ENCODE measurements at places on chromosomes 3 and 15.

DNA sequence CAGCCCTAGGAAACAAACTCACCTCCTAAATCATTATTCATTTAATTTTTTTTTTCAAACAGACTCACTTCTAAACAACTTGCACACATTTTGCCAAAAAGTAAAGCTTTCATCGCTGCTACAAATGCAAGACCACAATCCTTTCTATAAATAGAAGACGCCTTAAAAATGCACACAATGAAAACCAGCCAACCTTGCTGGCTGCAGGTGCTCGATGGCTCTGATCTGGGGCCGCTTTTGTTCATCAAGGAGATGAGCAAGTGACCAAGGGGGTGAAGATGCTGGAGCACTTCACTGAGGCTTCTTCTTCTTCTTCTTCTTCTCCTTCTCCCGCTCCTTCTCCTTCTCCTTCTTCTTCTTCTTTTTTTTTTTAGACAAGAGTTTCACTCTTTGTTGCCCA is 12.7 kb upstream of the SLC6A6 start:
- no peak for DNase-seq

DNA sequence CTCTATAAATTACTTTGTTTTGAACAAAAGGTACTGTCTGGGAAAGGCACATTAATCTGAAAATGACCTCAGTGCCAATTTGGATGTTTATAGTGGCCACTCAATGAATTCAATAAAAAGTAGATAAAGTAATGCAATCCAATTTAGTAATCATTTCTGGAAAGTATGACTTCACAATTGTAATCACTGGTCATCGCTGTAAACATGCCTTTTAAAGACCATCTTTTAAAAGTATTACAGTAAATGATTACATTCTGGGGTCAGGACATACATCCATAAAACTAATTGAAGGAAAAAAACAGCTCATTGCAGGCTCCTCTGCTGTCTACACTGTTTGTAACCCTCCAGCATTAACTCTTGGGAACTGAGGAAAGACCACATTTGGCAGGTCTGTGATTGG is 43.2 kb downstream of the HRH1 start:
- no peak for DNase-seq

DNA sequence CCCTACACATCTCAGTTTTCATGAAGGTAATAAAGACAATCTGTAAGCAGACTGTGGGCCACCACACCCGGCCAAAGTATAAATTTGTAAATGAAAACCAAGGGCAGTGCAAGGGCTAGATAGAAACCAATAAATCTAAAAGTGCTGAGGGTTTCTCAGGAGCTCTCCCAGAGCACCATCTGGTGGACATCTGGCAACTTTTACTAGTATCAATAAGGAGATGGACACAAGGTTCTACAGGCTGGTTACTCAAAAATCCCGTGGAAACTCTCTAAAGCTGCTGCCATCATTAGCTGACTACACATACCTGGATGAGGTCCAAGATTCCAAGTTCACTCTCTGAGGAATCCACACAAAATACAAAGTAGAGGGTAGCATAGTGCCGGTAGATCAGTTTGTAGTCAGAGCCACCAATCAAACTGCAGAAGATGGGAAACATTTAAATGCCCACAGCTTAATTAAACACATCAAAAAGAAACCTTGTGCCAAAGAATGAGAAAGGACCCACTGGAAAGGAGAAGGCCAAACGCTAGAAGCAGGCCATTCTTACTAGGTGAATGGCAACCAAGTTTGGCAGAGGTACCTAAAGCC is 5.5 kb downstream of the AP3S2 start:
- no peak for DNase-seq

DNA sequence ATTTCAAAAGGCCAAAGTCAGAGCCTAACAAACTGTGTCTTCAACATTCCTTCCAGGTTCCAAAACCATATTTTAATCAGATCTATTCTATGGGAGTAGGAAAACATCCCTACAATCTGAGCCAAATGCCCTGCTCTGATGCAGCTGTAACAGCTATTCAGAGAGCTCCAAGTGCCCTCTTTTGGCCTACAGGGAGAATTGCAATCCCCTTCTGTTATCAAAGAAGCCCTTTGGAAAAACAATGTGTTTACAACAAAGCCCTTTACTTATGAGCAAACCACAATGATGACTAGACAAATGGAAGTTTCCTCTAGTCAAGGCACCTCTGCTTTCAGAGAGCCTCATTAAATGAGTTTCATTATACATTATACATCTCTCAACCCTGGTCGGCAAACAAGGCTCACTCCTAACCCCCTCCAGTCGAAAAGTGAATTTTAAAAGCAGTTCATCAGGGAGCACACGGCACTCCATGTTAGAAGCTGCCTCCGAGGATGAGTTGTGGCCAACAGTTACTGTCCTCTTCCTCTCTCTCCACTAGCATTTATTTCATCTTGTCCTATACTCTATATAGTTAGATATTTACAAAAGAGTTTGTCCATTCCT is 42.6 kb upstream of the TMCO5A start:
- DNase-seq, result no peak

DNA sequence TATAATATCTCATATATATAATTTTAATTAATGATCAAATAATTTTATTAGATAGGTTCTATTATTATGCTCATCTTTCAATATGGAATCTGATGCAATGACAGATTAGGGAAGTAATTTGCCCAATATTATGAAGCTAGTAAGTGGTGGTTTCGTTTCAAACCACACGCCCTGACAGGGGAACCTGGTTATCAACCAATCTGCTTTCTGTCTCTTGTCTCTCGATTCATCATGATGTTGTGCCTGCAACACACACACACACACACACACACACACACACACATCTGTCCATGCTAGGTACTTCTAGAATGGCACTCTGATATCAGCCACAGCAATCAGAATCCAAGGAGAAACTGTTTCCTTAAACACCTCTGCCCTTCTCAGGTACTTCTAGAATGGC is 128.4 kb downstream of the ZBBX start:
- no peak for DNase-seq

GRCh38 chr3:194344012-194344411 is 7.1 kb downstream of the CPN2 start:
- DNase-seq, result peak; percentile 82

DNA sequence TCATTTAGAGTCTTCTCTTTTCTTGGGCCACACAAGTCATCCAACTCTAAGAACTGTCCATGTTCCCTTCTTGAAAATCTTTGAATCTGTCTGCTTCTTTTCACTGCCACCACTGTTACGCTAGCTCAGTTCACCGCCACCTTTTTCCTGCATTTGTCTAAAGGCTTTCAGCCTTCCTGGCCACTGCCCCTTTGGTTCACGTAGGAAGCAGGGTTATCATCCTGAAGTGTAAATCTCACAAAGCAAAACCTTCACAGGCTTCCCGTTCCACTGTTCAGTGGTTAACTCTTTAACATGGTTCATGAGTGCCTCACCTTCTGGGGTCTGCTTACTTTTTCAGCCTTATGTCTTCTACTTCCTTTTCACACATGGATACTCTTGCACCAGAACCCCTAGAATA is 26.3 kb upstream of the CCDC39 start:
- no peak for DNase-seq

DNA sequence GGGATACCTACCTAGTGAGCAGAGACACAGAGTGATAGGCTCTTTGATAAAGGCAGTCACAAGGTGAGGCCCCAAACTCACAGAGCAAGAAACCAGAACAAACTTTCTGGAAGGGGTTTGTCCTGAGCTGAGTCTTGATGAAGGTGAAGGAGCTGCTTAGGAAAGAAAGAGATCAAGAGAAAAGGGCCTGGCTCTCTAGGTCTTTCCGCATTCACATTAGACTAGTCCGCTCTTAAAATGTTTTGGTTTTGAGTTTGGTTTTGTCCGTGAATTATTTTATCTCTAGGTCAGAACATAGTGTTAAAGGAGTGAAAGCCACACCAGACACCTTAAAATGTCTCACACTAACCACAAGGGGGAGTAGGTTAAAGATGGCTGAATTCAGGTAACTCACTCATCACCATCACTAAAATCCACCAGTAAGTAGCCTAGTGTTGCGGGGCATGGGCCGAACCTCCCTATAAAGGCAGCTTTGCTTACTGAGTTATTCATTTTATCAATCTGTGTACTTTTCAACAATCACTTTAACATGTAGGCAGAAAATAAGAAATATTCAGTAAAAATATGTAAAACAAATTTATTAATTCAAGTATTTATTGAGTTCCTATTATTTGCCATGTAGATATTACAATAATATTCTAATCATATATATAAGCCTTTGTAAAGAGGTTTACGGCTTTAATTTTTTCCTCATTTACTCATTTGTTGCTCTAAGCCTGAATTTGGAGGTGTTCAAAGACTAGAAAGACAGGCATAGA is 121.5 kb upstream of the TSC22D2 start:
- DNase-seq, result no peak

GRCh38 chr15:78065284-78065872 is 12.1 kb downstream of the TBC1D2B start:
- DNase-seq, result no peak

DNA sequence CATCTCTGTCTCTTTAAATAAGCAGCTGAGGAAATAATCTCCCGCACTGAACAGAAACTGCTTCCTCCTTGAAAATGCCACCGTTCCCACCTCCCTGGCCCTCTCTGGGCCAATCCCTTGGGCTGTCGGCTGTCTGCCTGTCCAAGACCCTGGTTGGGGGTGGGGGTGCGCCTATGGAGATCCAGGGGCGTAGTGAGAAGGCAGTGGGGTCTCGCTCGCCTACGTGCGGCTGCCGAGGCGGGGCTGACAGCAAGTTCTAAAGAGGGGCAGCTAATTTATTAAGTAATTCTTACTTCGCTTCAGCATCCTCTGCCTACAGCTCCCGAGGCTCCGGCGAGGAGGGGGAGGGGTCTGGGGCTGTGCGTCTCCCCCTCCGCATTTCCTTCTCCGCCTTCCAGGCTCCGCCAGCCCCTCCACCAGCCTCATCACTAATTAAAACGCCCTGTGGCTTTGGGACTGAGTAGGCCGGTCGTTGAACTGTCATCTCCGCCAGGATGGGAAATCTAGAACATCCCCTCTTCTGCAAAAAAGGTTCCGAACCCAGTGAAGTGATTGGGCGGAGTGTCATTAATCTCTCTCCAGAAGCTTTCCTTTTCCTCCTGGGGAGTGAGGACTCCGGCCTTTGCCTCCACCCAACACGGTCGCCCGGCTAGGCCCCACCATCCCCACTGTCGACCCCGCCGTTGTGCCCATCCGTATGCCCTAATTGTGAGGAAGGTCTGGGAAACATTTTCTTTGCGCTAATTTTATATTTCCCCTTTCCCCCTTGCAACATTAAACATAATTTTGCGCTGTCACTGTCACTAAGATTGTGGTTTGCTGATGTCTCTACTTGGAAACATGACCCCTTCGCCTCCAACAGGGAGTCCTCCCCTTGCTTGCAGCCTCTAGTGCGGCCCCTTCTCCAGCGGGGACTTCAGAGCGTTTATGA is 16.9 kb downstream of the NR2F2 start:
- no peak for DNase-seq

DNA sequence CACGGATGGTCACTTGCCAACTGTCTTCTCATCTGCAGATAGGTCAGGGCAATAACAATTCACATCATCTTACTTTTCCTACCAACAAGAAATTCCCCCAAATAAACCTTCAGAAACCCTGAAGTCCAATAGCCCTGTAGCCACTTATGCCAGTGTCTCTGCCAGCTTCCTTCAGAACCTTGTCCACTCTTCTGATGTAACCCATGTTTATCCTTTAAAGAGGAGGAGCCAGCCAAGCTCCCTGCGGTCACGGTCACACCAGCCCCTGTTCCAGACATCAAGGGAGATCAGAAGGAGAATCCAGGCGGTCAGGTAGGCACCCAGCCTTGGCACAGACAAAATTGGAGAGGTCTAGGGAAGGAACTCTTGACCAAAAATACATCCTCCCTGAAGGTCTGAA is 23.7 kb downstream of the SLC24A1 start:
- DNase-seq, result no peak

- peak; percentile 55 for DNase-seq
Observed at GRCh38 chr3:73086071-73086494, 24.6 kb downstream of the EBLN2 start.
